ENCODE measurements at places on chromosomes 6 and 20. TPM values are rescaled to one million over a fixed set of nuclear protein-coding genes. Genes with fewer than 3 reads are reported as not detected.

- peaks cover 11% of the 10 kb centered on the region for H3K36me3 ChIP-seq
- peaks cover 58% of the 10 kb centered on the region for H3K4me1 ChIP-seq
- no peak overlapping the region for H3K27ac ChIP-seq
- no peaks in the 10 kb centered on the region for H3K27me3 ChIP-seq
Observed at GRCh38 chr20:38812709-38813573, 7.4 kb downstream of the PPP1R16B start.

- no peak overlapping the region for H3K27ac ChIP-seq
- H3K27me3 ChIP-seq, result no peaks in the 10 kb centered on the region
- H3K4me1 ChIP-seq, result peaks cover 73% of the 10 kb centered on the region
- H3K36me3 ChIP-seq, result peaks cover 41% of the 10 kb centered on the region
- no peak for DNase-seq
Observed at GRCh38 chr6:33316603-33317418, 733 bp downstream of the ZBTB22 start.

GRCh38 chr6:70172252-70172651, 130.6 kb downstream of the COL9A1 start:
- DNase-seq, result no peak
- no peaks in the 10 kb centered on the region for H3K27me3 ChIP-seq
- no peaks in the 10 kb centered on the region for H3K36me3 ChIP-seq
- no peak overlapping the region for H3K27ac ChIP-seq

DNA sequence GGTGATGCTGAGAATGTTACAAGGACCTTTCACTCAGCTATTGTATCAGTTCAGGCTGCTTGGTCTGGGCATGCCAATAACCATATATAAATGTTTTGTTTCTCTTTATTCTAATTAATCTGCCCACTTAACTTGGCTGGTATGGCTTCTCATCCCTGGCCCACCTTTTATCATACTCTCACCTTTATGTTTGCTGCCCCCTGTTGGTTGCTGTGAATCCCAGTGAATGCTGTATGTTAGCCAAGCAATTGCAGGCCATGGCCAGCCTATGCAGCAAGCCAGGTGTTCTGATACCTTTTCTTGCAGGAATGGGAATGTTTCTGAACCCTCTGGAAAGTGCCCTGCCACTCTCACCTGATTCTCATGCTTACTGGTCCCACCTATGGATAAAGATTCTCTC, 54.6 kb downstream of the PCSK2 start:
- DNase-seq, result no peak
- H3K27me3 ChIP-seq, result no peaks in the 10 kb centered on the region
- no peak overlapping the region for H3K4me3 ChIP-seq
- H3K36me3 ChIP-seq, result no peaks in the 10 kb centered on the region
- no peaks in the 10 kb centered on the region for H3K4me1 ChIP-seq
- H3K27ac ChIP-seq, result no peak overlapping the region

GRCh38 chr6:122563364-122564052, 46.7 kb upstream of the PKIB start:
- no peak for DNase-seq
- H3K4me3 ChIP-seq, result no peak overlapping the region
- no peaks in the 10 kb centered on the region for H3K27me3 ChIP-seq
- no peaks in the 10 kb centered on the region for H3K4me1 ChIP-seq
- no peaks in the 10 kb centered on the region for H3K36me3 ChIP-seq
- H3K27ac ChIP-seq, result no peak overlapping the region

DNA sequence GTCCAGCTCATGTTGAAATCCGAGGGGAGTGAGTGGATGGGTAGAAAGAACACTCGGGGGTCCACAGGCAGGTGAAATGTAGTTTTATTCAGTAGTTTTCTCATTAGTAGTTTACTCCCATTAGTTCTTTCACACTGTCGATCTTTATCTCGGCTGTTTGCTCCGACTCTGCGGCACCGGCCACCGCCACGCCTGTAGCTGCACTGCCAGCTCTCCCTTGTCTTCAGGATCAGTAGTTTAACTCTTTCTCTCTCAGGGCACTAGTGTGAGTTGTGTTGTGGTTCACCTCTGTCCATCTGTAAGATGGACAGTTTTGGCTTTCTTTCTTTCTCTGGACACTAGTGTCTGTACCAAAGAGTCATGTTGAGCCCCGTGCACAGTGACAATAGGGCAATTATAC, 195.7 kb downstream of the LMBRD1 start:
- no peak for DNase-seq
- no peaks in the 10 kb centered on the region for H3K27me3 ChIP-seq
- H3K36me3 ChIP-seq, result no peaks in the 10 kb centered on the region
- no peak overlapping the region for H3K4me3 ChIP-seq
- H3K4me1 ChIP-seq, result no peaks in the 10 kb centered on the region

GRCh38 chr20:25222461-25223178, 25.3 kb upstream of the PYGB start:
- no peak for DNase-seq
- no peak overlapping the region for H3K4me3 ChIP-seq
- no peaks in the 10 kb centered on the region for H3K4me1 ChIP-seq
- no peaks in the 10 kb centered on the region for H3K36me3 ChIP-seq
- H3K27me3 ChIP-seq, result no peaks in the 10 kb centered on the region
- H3K27ac ChIP-seq, result no peak overlapping the region

GRCh38 chr6:43465948-43466347, 10.6 kb upstream of the DLK2 start:
- no peaks in the 10 kb centered on the region for H3K36me3 ChIP-seq
- no peaks in the 10 kb centered on the region for H3K4me1 ChIP-seq
- no peak overlapping the region for H3K4me3 ChIP-seq
- no peak overlapping the region for H3K27ac ChIP-seq
- no peak for DNase-seq
- H3K27me3 ChIP-seq, result peaks cover 11% of the 10 kb centered on the region

- H3K36me3 ChIP-seq, result no peaks in the 10 kb centered on the region
- DNase-seq, result no peak
- no peaks in the 10 kb centered on the region for H3K4me1 ChIP-seq
- no peak overlapping the region for H3K4me3 ChIP-seq
Observed at GRCh38 chr6:126608681-126609080, 268.8 kb downstream of the CENPW start.

DNA sequence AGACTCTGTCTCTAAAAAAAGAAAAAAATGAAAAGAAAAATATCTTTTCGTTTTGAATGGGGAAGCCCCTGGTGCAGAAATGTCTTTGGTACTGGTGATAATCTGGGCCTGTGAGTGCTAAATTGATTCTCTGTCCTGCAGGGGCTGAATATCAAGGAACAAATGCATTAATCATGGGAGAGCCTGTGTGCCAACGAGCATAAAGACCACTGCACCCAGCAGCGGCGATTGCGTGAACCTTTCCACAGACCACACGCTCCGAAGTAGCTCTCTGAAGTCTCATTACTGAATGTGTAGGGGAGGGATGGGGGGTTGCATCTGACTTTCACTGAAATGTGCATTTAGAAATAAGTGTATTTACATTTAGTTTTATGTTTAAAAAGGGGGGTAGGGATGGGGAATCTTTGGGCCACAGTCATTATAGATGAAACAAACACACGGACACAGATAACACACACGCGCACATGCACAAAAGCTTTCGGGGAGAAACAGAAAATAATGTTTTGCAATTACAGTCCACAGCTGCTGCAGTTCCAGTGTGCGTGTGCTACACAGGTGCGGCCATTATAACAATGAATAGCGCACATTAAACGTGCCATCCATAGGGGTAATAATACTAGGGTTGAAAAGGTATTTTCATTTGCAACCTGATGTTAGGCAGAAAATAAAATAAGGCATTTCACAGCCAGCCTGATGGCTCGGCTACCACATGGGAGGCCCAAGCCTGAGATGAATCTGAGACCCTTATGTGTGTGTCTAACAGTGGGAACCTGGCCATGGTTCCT, 154.0 kb downstream of the MBOAT1 start:
- no peak overlapping the region for H3K27ac ChIP-seq
- H3K36me3 ChIP-seq, result no peaks in the 10 kb centered on the region
- no peak overlapping the region for H3K4me3 ChIP-seq
- H3K27me3 ChIP-seq, result no peaks in the 10 kb centered on the region
- no peaks in the 10 kb centered on the region for H3K4me1 ChIP-seq
- DNase-seq, result no peak

- DNase-seq, result no peak
- H3K27me3 ChIP-seq, result no peaks in the 10 kb centered on the region
Observed at GRCh38 chr20:5504061-5504739, 187.4 kb upstream of the PROKR2 start.

DNA sequence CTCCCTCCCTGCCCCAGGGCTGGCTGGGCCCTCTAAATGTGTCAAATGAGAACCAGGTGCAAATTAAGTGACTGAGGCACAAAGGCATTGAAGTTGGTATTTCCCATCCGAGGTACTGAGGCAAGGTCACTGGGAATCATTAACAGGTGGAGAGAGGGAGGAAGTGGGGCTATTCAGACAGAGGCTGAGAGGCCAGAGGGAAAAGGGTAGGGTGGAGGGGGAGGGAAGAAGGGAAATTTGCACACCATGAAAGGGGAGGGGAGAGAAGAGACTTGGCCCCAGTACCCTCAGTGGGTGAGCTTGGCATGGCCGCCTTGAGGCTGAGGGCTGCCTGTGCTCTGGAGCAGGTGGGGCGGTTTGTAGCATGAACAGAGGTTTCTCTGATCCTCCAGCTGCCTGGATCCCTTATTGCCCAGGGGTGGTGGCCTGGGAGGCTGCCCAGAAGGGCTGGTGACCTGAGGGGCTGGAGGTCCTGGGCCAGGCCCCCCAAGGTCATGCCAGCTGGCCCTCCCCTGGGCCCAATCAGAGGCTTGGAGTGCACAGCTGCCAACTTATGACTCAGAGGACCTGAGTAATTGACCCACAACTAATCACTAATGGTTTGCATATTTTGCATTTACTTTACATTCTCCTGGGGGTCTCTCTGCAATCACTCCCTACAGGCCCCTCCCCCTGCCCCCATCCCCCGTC, 40.3 kb upstream of the ZFAND3 start:
- no peak for DNase-seq
- H3K36me3 ChIP-seq, result no peaks in the 10 kb centered on the region
- H3K27ac ChIP-seq, result no peak overlapping the region
- H3K4me1 ChIP-seq, result peaks cover 11% of the 10 kb centered on the region
- no peak overlapping the region for H3K4me3 ChIP-seq
- H3K27me3 ChIP-seq, result peaks cover 4% of the 10 kb centered on the region

GCM1 gene
- total RNA-seq, result not detected

LHFPL5 gene
- total RNA-seq, result not detected

TMEM74B gene
- not detected for total RNA-seq

MYB gene
- 42.3 TPM for total RNA-seq

TPX2 gene
- 60.3 TPM for total RNA-seq

Data from CD8-positive, alpha-beta memory T cell (primary cell).